ENCODE measurements at places on chromosomes 4 and X.

GRCh38 chr4:147620315-147620714 is 3.1 kb downstream of the TMEM184C start:
- H3K4me1 ChIP-seq: peaks cover 5% of the 10 kb centered on the region
- peaks cover 2% of the 10 kb centered on the region for H3K36me3 ChIP-seq
- no peak for DNase-seq
- H3K4me3 ChIP-seq: no peak overlapping the region

- no peaks in the 10 kb centered on the region for H3K36me3 ChIP-seq
- DNase-seq: no peak
- H3K4me1 ChIP-seq: no peaks in the 10 kb centered on the region
- H3K4me3 ChIP-seq: peak within 1 kb of the TSS; percentile 69
- peak within 1 kb of the TSS; percentile 75 for H3K27ac ChIP-seq
Measured at GRCh38 chrX:129523079-129523911, at the start of gene SMARCA1. SMARCA1 (minus strand) TSS chrX:129523490; CDS start chrX:129523370, 120 bp downstream.

DNA sequence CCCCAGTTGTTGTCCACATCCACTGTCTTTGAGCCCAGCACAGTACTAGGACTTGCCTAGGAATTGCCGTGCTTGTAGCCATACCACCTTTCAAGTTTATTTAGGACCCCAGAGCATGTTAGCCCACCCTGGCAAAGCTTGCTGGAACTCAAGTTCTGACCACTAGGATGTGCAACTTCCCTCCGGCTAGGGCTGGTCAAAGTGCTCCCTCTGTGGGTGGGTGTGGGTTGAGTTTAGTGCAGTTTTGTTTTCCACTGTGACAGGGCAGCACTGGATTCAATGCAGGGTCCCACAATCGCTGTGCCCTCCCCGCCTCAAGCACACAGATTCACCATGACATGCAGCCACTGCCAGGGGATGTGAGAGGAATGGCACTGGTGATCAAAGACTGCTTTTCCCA is 96.0 kb downstream of the RASGEF1B start:
- no peaks in the 10 kb centered on the region for H3K27me3 ChIP-seq
- no peak for DNase-seq
- no peaks in the 10 kb centered on the region for H3K36me3 ChIP-seq
- no peak overlapping the region for H3K4me3 ChIP-seq
- H3K4me1 ChIP-seq: no peaks in the 10 kb centered on the region

- no peaks in the 10 kb centered on the region for H3K36me3 ChIP-seq
- no peaks in the 10 kb centered on the region for H3K4me1 ChIP-seq
- no peaks in the 10 kb centered on the region for H3K27me3 ChIP-seq
- H3K27ac ChIP-seq: no peak overlapping the region
- no peak for DNase-seq
Measured at GRCh38 chr4:165947019-165947418, 74.0 kb downstream of the TLL1 start.

- H3K4me3 ChIP-seq: no peak overlapping the region
- H3K36me3 ChIP-seq: no peaks in the 10 kb centered on the region
- H3K27ac ChIP-seq: no peak overlapping the region
- no peaks in the 10 kb centered on the region for H3K4me1 ChIP-seq
- no peak for DNase-seq
Measured at GRCh38 chrX:122238801-122239200, 945.3 kb upstream of the GRIA3 start.

- no peak for DNase-seq
- H3K27ac ChIP-seq: no peak overlapping the region
- H3K27me3 ChIP-seq: no peaks in the 10 kb centered on the region
- H3K4me3 ChIP-seq: no peak overlapping the region
- 0 out of 2 replicates have a peak, but pooled peaks cover 2% of the 10 kb centered on the region for H3K4me1 ChIP-seq
Measured at GRCh38 chr4:183082053-183082452, 17.0 kb upstream of the WWC2 start.

DNA sequence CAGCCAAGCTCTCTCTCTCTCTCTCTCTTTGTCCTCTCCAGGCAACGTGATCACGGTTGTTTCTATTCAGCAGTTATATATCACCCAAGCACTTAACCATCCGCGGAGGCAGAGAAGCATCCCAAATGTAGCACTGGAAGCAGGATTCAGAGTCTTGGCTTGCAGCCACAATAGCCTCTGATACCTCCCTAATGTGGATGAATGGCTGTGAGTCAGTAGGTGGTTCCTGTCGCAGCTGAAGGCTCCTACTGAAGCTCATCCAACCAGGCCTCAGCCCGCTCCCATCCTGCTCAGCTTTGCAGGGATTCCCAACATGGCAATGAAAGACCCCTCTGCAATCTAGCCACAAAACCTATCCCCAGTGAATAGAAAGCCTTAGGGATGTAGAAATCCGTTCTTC is 5.1 kb downstream of the HS6ST2 start:
- H3K27me3 ChIP-seq: peaks cover 29% of the 10 kb centered on the region
- no peaks in the 10 kb centered on the region for H3K4me1 ChIP-seq
- H3K36me3 ChIP-seq: no peaks in the 10 kb centered on the region
- DNase-seq: no peak
- H3K4me3 ChIP-seq: no peak overlapping the region

DNA sequence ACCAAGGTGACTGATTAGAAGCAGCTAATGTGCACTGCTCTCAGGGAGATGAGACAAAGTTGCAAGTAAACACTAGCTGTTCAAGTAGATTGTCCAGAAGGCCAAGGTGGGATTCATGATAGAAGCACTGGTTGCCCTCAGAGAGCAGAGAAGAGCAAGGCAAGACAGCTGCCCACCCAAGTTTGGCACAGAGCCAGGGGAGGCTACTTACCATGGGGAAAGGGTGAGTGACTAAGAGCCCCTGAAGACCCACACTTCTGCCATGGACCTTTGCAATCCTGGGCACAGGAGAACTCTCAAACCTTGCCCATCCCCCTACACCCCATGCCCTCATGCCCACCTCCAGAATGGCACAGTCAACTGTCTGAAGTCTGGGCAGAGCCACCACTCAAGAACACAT is 68.3 kb downstream of the SPIN4 start:
- H3K4me1 ChIP-seq: no peaks in the 10 kb centered on the region
- H3K36me3 ChIP-seq: no peaks in the 10 kb centered on the region
- no peak for DNase-seq
- no peaks in the 10 kb centered on the region for H3K27me3 ChIP-seq
- H3K27ac ChIP-seq: no peak overlapping the region

- no peaks in the 10 kb centered on the region for H3K4me1 ChIP-seq
- no peaks in the 10 kb centered on the region for H3K27me3 ChIP-seq
- H3K27ac ChIP-seq: no peak overlapping the region
- no peak for DNase-seq
Measured at GRCh38 chr4:5654791-5655190, 53.6 kb downstream of the EVC2 start.

DNA sequence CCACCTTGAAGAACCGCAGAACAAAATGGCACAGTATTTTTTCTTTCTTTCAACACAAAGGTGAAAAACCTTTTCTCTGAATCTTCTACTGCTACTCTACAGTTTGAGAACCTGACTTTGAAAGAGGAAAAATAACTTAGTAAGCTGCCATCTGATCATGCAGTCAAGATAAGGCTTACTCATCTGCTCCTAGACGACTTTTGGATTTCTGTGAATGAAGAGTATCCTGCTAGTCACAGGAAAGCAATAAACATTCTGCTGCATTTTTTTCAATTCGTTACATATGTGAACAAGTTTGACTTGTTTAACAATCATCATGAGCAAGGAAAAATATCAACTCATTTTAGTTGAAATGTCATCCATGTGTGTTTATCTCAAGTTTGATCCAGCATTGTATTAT is 25.2 kb downstream of the TIGD2 start:
- H3K27ac ChIP-seq: no peak overlapping the region
- no peaks in the 10 kb centered on the region for H3K27me3 ChIP-seq
- H3K4me3 ChIP-seq: no peak overlapping the region
- H3K36me3 ChIP-seq: no peaks in the 10 kb centered on the region
- no peaks in the 10 kb centered on the region for H3K4me1 ChIP-seq

GRCh38 chr4:16770710-16771285 is 127.6 kb downstream of the LDB2 start:
- no peak overlapping the region for H3K4me3 ChIP-seq
- H3K36me3 ChIP-seq: no peaks in the 10 kb centered on the region
- peaks cover 6% of the 10 kb centered on the region for H3K4me1 ChIP-seq
- DNase-seq: no peak
- H3K27ac ChIP-seq: no peak overlapping the region

GRCh38 chr4:81380437-81380836 is 91.3 kb downstream of the RASGEF1B start:
- H3K36me3 ChIP-seq: no peaks in the 10 kb centered on the region
- H3K4me1 ChIP-seq: no peaks in the 10 kb centered on the region
- DNase-seq: no peak
- no peak overlapping the region for H3K27ac ChIP-seq
- no peaks in the 10 kb centered on the region for H3K27me3 ChIP-seq

- no peaks in the 10 kb centered on the region for H3K27me3 ChIP-seq
- H3K27ac ChIP-seq: no peak overlapping the region
- no peak overlapping the region for H3K4me3 ChIP-seq
- DNase-seq: no peak
- no peaks in the 10 kb centered on the region for H3K4me1 ChIP-seq
Measured at GRCh38 chrX:106649523-106650428, 38.0 kb downstream of the RADX start.

- no peaks in the 10 kb centered on the region for H3K27me3 ChIP-seq
- H3K4me1 ChIP-seq: peaks cover 6% of the 10 kb centered on the region
- no peak overlapping the region for H3K4me3 ChIP-seq
- DNase-seq: no peak
Measured at GRCh38 chr4:187632260-187632995, 363.1 kb upstream of the ZFP42 start.

DNA sequence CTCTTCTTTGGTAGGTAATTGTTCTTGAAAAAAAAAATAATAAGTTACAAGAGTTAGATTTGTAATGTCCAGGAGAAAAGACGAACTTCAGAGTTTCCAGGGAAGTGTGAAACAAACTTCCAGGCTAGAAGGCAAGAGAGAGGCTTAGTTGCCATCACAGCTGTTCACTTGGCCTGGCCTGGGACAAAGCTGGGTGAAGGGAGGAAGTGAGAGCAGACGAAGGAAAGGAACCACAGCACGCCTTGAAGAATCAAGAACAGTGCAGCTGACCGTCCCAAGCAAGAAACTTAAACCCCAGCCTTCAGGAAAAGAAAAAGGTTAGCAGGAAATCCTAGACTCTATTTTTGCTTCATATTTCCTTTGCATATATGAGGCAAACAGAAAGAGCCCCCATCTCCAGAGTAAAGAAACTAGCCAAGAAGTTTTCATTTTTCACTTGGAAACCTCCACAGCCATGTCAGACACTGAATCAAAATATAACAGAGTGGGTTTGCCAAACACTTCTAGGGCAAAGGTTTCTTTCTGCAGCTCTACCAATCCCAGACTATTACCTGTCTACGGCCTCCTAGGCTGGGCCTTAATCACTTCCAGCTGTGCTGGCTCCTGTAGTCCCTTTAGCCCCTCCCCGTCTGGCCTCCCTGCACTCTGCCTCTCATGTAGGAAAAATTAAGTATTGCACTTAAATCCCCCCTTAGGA is 209.6 kb downstream of the SPATA18 start:
- no peak overlapping the region for H3K27ac ChIP-seq
- H3K4me1 ChIP-seq: no peaks in the 10 kb centered on the region
- DNase-seq: no peak
- H3K27me3 ChIP-seq: no peaks in the 10 kb centered on the region

GRCh38 chr4:96874657-96875056 is 1034.8 kb downstream of the PDHA2 start:
- no peaks in the 10 kb centered on the region for H3K27me3 ChIP-seq
- H3K27ac ChIP-seq: no peak overlapping the region
- no peaks in the 10 kb centered on the region for H3K36me3 ChIP-seq
- DNase-seq: no peak
- no peak overlapping the region for H3K4me3 ChIP-seq

GRCh38 chrX:70117738-70118137 is 15.5 kb upstream of the IGBP1 start:
- H3K4me3 ChIP-seq: no peak overlapping the region
- no peaks in the 10 kb centered on the region for H3K4me1 ChIP-seq
- H3K36me3 ChIP-seq: no peaks in the 10 kb centered on the region
- no peaks in the 10 kb centered on the region for H3K27me3 ChIP-seq
- no peak for DNase-seq

DNA sequence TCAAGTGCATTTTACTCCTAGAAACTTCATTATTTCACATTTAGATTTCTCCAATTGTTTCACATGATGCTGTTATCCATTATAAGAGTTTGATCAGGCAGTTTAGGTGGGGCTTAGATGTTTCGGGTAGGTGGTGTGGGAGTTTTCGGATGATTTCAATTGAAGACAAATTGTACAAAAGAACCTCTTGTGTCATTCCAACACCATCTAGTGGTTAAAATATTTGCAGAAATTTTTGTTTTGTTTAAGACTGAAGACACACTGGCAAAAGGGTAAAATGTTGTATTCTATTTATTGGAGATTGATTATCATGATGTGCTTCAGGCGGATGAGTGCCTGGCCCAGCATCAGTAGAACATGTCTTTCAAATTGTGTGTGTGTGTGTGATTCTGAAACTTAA is 212.7 kb downstream of the SH3BGRL start:
- H3K27me3 ChIP-seq: no peaks in the 10 kb centered on the region
- no peak overlapping the region for H3K27ac ChIP-seq
- H3K4me1 ChIP-seq: no peaks in the 10 kb centered on the region
- DNase-seq: no peak
- H3K36me3 ChIP-seq: no peaks in the 10 kb centered on the region
- H3K4me3 ChIP-seq: no peak overlapping the region

DNA sequence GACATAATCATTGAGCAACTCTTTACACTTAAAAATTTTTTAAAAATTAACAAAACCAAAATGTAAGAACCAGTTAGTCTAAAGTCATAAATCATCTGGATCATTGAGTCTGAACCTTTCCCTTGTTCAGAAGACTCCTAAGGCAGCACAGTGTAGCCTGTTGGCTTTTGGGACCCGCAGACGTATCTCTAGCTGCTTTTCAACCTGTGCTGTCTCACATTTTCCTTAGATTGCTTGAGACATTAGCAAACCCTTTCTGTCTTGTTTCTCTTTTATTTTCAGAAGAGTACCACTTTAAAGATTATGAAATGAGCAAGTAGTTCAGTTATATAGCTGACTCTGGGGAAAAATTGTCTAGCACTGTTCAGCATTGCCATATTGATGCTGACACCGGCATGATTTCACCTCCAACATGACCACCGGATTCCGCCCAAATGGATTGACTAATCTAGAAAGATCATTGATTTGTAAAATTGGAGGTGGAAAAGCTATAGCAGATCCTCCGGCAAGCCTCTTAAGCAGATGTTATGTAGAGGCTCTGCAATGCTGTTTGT is 8.9 kb downstream of the TCEANC start:
- H3K4me1 ChIP-seq: no peaks in the 10 kb centered on the region
- no peak for DNase-seq
- H3K27me3 ChIP-seq: no peaks in the 10 kb centered on the region
- no peak overlapping the region for H3K27ac ChIP-seq

- no peak overlapping the region for H3K4me3 ChIP-seq
- H3K36me3 ChIP-seq: no peaks in the 10 kb centered on the region
- no peaks in the 10 kb centered on the region for H3K4me1 ChIP-seq
- no peak for DNase-seq
Measured at GRCh38 chr4:77500801-77501200, 104.8 kb upstream of the CXCL13 start.

DNA sequence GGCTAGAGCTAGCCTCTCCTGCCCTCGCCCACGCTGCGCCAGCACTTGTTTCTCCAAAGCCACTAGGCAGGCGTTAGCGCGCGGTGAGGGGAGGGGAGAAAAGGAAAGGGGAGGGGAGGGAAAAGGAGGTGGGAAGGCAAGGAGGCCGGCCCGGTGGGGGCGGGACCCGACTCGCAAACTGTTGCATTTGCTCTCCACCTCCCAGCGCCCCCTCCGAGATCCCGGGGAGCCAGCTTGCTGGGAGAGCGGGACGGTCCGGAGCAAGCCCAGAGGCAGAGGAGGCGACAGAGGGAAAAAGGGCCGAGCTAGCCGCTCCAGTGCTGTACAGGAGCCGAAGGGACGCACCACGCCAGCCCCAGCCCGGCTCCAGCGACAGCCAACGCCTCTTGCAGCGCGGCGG is at the start of gene AR:
TSS of gene AR (plus strand) at position 204 of the 400 bp plus-strand sequence. CDS start 1,126 bp downstream, outside the sequence.
- no peaks in the 10 kb centered on the region for H3K4me1 ChIP-seq
- H3K27me3 ChIP-seq: no peaks in the 10 kb centered on the region
- H3K27ac ChIP-seq: peak within 1 kb of the TSS; percentile 52
- DNase-seq: peak; percentile 74
- H3K36me3 ChIP-seq: no peaks in the 10 kb centered on the region
- peak within 1 kb of the TSS; percentile 56 for H3K4me3 ChIP-seq

Data from H1 (cell line).